ENCODE measurements at places on chromosomes 2 and 18. TPM values are rescaled to one million over a fixed set of nuclear protein-coding genes. Genes with fewer than 3 reads are reported as not detected.

- DNase-seq: no peak
These were observed 39.5 kb downstream of the CYP26B1 start for GRCh38 chr2:72108121-72108520.

GRCh38 chr2:2245500-2245899, 85.6 kb downstream of the MYT1L start:
- no peak for DNase-seq

DNA sequence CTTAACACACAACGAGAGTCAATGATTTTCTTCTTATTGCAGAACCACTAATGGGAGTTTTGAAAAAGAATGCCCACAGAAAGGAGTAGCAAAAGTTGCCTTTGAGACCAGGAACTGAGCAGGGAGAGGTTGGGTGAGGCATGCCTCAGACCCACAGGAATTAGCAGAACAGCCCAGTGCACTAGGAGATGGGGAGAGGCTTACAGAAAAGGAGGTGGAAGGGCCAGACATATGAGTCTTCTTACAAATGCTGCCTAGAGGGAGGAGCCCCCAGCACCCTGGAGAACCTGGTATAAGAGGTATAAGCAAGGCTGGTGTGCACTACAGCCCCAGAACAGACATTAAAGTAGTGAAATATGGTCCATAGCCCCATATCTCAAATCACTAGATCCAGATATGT, 162.0 kb downstream of the DTNA start:
- DNase-seq: no peak

DNA sequence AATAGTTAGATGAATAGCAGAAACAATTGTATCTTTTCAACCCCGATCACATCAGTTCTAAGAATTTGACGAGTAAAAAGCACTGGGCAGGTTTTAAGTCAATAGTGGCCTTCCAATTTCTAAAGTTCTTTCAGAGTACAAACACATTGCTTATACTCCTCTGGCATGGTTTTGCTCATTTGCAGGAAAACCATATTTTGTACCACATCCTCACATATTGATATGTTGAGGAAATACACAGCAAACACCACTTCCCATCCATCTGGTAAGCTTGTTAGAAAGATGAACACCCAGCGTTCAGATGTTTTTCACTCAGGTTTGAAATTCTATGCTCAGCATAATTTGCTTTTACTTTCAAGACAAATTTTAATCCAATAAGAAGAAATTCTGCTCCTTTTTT, 344.6 kb upstream of the ACVR2A start:
- DNase-seq: no peak

DNA sequence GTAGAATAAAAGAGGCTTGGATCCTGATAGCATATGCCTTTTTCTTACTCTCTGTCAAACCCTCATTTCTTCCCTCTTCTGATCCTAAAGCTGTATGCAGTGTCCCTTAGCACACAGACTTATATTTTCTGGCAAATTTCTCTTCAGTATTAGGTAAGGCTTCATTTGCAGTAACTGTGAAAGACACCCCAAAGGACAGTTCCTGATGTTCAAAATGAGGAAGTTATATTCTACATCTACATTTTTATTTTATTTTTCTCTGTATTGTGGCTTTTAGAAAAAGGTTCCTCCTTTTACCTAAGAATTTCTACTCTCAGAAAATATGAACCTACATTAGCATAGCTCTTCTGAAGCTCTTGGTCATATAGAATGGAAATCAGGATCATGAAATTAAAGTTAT, 261.7 kb downstream of the PDE11A start:
- no peak for DNase-seq

- DNase-seq: no peak
These were observed 386 bp upstream of the YIPF4 start for GRCh38 chr2:32277363-32277673.

GRCh38 chr2:38526195-38526594, 76.5 kb downstream of the HNRNPLL start:
- no peak for DNase-seq

DNA sequence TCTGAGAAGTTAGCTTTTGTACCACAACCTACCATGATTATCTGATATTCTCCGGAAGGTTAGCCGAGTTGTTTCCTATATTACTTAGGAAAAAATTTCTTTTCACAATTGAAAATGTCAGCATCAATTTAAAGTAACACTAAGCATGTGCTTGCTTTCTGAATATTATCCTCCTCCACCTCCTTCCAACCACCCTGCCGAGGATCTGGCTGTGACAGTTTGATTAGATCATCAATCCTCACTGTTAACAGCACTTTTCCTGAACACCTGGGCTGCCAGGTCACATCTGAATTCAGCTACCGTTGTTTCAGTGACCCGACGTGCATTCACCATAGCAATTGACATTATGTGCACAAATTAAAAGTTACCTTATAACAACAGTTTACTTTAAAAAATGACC, 207.0 kb downstream of the ZNF407 start:
- no peak for DNase-seq

DNA sequence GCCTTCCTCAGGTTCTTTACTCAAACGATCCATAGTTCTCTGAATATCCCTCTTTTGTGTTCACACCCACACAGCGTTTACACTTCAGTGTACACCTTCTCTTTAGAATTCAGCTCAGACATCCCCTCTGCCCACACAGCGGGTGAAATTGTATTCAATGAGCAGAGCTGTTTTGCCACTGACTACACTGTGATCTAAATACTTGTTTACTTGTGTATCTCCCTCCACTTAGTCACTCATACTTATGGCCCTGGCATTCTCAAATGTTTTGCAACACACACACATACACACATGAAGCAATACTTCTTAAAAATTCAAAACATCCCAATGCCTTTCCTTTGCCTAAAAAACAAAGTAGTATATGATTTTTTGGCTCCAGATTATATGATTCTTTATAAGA, 297.1 kb downstream of the TMX3 start:
- DNase-seq: no peak

- DNase-seq: no peak
These were observed 24.5 kb upstream of the HPCAL1 start for GRCh38 chr2:10278029-10278762.

- DNase-seq: no peak
These were observed 70.9 kb downstream of the NCKAP5 start for GRCh38 chr2:133497270-133497893.

PARD6G gene
- total RNA-seq: 5.4 TPM

DIS3L2 gene
- 33.5 TPM for total RNA-seq

VWC2L gene
- total RNA-seq: not detected

UGT1A6 gene
- not detected for total RNA-seq

PLEK gene
- 0.12 TPM for total RNA-seq

GCG gene
- not detected for total RNA-seq

All from glomerular endothelial cell (primary cell).